ENCODE measurements at places on chromosomes 12 and 14.
A peak's percentile ranks its signal among the peaks of the same experiment; 100 is the strongest.

DNA sequence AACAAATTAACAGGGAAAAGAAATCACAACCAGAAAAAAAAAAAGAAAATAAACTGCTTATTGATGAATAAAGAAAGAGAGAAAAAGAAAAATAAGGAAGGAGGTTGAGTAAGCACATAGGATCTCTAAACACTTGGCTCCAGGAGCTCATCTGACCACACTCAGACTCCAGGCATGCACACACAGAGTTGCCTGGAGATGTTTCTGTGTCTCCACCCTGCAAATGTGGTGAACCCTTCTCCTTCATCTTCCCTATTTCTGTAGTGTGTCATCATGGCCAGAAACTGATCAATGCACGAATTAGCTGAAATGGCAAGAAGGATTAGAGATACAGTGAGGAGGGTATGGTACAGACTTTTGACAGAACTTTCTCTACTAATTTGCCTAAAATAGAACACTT lies 20.2 kb downstream of the OR4N2 start:
- no peak for DNase-seq

GRCh38 chr12:67928621-67929383 lies 60.4 kb upstream of the IFNG-AS1 start:
- no peak for DNase-seq

DNA sequence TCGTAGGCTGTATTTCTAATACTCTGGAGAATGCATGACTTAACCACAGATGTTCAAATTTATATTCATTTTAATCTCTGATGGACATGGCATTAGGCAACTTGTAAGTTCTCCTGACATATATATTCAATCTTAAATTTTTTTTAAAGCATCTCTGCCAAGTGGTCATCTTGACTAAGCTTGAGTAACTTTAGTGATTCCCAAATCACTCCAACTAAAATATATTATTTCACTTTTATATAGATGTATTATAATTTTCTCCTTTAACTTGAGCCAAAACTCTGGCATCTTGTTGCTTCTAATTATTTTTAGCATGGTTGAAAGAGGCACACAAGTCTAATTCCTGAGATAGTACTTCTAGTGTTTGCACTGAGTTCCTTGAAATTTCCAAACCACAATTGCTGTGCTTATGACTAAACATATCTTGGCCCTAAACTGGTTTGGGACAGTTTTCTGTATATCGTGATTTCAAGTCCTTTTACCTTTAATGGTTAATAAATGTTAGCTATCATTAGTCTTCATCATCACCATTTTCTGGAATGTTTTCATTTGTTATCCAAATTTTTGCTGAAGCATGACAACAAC lies 8.4 kb downstream of the LRFN5 start:
- DNase-seq, result no peak

DNA sequence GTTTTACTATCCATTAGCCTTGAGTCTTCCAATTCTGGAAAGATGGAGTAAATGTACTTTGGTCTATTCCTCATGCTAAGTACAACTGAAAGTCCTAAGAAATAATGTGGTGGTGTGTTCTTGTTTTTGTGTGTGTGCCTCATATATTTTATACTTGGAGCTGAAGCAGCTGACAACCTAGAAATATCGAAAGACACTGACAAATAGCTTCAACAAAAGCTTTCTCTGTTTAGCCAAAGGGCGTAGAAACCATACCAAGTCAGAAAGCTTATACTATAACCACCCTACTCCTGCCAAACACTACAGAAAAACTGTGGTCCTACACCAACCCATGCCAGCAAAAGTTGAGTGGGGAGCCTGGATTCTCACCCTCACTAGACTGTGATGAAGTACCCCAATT lies 188.4 kb downstream of the GPHN start:
- no peak for DNase-seq

- DNase-seq, result no peak
These were observed 550 bp downstream of the TEAD4 start for GRCh38 chr12:2959505-2960389.

GRCh38 chr12:112900298-112901145 lies 6.2 kb upstream of the OAS1 start:
- peak; percentile 27 for DNase-seq

GRCh38 chr12:51863933-51864832 lies 15.7 kb upstream of the FIGNL2 start:
- no peak for DNase-seq

DNA sequence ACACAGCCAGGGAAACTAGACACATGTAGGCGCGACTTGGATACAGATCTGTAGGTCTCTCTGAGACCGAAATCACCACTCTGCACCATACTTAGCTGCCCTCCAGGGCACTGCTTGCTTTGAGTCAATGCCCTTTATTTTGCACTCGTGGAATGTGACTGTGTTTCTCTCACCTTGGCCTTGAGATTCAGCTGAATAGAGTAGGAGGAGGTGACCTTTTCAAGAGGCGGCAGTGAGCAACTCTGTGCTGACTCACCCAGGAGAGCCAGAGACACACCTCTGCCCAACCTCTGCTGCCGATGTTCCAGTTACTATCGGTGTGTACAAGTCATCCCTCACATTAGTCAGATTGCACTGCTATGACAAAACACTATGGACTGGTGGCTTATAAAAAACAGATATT lies 583.4 kb downstream of the VRK1 start:
- DNase-seq, result peak; percentile 72

GRCh38 chr14:61474015-61474414 lies 152.6 kb downstream of the PRKCH start:
- no peak for DNase-seq

DNA sequence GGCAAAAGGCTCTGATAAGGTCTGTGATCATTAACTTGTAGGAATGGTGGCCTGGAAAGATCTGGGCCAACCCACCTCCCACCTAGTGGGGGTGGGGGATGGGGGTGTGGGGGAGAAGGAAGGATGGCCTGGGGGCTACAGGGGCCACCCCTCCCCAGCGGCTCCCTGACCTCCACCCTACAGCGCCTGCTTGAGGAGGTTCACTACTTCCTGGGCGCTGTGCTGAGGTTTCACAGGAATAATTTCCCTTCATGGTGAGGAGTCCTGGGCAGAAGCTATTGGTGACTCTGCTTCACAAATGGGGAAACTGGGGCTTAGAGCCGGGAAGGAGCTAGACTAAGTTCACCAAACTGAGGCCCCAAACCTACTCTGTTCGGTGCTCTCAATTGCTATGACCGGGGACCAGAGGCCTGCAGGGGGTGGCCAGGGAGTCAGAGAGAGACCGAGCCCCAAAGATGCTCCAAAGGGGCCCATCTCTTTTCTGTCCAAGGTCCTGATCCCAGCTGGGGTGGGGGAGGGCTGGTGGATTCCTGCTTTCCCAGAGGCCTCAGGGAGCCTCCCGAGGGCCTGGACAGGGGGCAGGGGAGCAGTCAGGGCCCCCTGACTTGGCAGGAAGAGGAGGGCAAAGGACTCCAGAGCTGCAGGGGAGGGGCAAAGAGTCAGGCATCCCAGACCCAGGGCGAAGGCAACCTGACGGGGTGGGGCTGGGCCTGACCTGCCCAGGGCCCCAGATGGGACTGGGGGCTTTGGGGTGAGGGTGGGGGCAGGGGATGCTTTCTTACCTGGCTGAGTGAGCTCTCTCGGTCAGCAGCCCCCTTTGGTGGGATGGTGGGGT lies 1.7 kb downstream of the HNF1A start:
- no peak for DNase-seq

DNA sequence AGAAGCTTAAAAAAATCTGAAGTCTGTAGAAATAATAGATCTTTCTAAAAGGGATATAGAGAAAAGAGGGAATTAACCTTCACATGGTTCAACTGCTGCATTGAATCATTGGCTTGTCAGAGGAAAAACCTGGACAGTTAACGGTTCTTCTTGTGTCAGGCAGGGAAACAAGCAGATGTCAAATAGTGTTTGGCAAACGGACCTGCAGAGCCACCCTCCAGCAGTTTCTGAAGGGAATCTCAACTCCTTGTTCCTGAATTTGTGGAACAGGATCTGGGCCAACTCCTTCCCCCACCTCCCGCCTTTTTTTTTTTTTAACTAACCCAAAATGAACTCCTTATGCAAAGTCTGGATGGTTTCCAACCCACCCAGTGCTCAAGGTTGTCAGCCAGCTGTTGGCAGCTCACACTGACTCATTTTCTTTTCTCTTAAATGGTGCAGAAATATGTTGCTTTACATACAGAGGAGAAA lies 187.3 kb downstream of the CAND1 start:
- DNase-seq, result no peak

GRCh38 chr12:81639196-81639595 lies 120.0 kb downstream of the PPFIA2 start:
- DNase-seq, result no peak

DNA sequence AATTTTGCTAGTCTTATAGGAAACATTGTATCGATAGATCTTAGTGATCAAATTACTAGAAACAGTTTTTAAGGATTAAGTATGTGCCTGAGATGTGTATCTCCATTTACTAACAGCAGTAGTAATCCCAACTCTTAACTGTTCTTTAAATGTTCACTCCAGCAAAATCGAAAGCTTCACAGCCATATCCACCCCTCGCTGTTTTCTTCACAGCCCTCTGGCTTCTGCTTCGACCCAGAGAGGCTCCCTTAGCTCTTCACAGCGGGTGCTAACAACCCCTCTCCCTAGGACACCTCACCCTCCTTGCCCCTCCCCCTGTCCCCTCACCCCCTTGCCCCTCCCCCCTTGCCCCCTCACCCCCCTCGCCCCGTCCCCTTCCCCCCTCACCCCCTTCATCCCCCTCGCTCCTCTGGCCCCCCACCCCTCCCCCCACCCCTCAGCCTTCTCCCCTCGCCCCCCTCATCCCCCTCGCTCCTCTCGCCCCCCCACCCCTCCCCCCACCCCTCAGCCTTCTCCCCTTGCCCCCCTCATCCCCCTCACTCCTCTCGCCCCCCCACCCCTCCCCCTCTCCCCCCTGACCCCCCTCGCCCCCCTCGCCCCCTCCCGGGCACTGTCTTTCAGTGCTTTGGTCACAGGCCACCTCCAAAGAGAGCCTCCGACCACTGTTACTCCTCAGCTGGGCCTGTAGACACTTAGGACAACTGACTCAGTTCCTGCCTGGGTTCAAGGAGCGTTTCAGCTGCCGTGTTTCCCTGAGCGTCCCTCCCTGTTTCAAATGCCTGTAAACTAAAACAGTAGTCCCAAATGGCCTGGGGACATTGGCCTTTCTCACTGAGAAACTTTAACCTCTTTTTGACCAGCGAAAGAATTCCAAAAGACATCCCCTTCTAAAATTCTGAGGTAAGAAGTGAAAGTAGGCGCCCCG lies 46.0 kb upstream of the DYNC1H1 start:
- no peak for DNase-seq

- DNase-seq, result no peak
These were observed 1.2 kb downstream of the WNT5B start for GRCh38 chr12:1630133-1630826.

- DNase-seq, result no peak
These were observed 47.5 kb upstream of the DYNC1H1 start for GRCh38 chr14:101916816-101917412.

- DNase-seq, result no peak
These were observed 17.3 kb upstream of the EIF5 start for GRCh38 chr14:103316721-103317121.

GRCh38 chr14:23550131-23550811 lies 1.3 kb downstream of the ZFHX2 start:
- no peak for DNase-seq

DNA sequence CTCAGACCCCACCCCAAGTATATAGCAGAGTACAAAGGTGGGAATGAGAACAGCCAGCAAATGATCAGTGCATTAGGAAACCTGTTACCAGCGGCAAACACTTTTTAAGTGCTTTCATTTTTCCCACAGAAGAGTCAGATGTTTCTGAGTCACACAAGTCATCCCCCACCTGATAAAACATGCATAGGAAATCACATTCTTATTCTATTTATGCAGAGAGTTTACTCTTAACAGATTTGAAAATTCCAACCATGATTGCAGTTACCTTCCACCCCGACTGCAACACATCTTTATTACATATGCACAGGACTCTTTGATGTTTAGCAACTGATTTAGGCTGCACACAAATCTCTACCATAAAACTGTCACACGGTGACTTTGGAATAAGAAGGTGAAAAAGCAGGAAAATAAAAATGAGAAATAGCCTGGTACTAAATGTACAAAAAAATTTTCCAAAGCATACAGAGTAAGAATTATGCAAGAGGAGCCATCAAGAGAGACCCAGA lies 236.4 kb downstream of the PAWR start:
- DNase-seq, result no peak

DNA sequence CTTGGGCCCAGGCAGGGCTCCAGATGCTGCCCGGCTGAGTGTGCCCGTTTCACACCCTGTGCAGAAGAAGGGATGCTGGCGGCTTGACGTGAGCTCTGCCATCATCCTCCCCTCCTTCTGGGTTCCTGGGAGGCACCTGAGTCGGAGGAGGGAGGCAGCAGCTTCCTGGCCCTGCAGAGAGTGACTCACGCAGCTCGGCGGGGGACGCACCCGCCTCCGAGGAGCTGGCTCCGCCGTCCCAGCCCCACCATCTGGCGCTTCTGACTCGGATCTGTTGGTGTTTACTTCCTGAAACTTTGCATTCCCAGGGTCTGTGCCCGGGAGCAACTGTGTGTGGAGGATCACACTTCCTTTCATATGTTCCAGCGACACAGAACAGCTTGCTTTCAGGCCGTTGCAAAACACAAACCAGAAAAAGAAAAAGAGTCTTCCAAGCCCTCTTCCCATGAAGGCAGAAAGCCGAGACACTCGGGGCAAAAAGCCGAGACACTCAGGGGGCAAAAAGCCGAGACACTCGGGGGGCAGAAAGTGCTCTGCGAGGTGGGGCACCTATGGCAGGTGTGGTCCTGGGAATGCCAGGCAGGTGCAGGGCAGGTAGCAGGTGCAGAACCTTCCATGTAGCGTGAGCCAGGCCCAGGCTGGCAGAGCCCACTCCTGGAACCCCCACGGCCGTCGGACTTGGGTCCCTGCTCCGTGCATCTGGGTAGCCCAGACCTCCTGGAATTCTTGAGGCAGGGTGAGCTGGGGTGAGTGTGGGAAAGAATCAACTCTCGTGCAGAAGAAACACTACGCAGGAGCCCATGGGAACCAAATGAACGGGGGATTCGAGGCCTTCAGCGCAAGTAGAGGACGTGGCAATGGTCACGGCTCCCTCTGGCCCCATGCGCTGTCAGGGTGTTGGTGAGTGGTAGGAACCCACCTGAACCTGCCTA lies 27.6 kb upstream of the GALNT9 start:
- DNase-seq, result no peak

DNA sequence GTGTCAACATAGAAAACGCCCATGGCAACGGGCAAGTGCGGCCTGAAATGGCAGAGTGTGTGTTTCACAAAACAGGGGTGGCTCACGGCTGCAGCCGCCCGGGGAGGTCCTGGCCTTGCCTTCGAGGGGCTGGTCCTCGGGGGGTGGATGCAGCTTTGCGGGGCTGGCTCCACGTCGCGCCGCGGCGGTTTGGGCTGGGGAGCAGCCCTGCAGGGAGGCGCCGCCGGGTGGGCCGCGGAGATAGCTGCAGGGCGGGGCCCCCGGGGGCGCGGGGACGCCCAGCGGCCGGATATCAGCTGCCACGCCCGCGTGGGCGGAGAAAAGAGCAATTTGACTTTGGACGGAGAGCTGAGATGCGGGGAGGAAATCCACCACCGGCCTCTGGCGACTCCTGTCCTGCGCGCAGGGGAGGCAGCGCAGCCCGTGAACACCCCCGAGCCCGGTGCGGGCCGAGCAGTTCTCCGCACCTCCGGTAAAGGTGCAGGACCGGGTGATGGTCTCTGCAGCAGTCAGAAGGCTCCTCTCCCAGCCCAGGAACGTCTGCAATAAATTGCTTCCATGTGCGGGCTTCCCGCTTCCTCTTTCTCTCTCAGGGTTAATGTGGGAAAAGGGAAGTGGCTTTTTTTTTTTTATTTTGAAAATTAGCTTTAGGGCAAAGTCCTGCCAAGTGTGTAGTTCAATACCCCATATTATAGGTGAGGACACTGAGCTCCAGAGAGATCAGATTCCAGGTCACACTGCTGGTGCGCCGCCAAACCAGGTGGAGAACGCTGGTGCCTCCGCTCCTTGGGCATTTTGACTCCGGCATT lies 110.5 kb downstream of the ARF6 start:
- DNase-seq, result peak; percentile 35

GRCh38 chr12:65881965-65882413 lies 57.7 kb downstream of the HMGA2 start:
- no peak for DNase-seq
